ENCODE measurements at places on chromosomes 11 and 22.
A peak's percentile ranks its signal among the peaks of the same experiment; 100 is the strongest.

GRCh38 chr22:32737811-32738497 lies 63.6 kb upstream of the TIMP3 start:
- no peak for DNase-seq

DNA sequence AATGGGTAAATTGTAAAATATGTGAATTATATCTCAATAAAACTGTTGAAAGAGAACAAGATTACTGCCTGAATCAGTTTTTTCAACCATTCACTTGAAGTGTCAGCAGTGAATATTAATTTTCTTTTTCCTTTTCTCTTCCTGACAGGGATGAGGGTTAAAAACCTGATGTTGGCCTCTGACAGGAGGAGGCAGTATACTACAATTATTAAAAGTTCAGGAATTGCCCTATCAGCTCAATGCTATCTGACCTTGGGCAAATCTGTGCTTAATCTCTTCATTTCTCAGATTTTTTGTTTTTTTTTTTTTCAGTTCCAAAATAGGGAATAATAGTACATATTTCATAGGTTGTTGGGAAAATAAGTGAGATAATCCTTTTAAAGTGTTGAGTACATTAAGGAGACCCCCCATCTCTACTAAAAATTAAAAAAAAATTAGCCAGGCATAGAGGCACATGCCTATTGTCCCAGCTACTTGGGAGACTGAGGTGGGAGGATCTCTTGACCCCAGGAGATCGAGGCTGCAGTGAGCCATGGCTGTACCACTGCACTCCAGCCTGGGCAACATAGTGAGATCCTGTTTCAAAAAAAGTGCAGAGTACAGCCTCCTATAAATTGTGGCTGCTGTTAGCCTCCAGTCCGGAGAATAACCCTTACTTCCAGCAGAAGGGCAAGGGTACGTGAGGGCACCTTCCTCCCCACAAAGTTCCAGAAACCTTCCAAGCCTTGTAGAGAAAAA lies 48.8 kb downstream of the TRIM44 start:
- DNase-seq = no peak

DNA sequence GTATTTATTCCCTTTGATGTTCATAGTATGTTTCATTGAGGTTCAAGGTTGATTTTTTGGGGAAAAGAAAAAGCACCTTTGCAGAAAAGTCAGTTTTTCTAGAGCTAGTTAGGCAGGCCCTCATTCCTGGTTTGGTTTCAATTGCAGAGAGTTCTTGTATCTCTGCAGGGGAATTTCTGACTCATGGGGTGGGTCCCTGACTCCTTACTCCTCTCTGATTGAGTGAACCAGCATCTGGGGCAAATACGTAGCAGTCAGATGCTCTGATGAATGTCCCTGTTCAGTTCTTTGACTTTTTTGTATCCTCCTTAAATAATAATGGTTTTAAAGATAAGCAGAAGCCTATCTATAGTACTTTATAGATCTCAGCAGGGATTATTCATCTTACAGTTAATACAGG lies 7.7 kb upstream of the NCR3LG1 start:
- no peak for DNase-seq

DNA sequence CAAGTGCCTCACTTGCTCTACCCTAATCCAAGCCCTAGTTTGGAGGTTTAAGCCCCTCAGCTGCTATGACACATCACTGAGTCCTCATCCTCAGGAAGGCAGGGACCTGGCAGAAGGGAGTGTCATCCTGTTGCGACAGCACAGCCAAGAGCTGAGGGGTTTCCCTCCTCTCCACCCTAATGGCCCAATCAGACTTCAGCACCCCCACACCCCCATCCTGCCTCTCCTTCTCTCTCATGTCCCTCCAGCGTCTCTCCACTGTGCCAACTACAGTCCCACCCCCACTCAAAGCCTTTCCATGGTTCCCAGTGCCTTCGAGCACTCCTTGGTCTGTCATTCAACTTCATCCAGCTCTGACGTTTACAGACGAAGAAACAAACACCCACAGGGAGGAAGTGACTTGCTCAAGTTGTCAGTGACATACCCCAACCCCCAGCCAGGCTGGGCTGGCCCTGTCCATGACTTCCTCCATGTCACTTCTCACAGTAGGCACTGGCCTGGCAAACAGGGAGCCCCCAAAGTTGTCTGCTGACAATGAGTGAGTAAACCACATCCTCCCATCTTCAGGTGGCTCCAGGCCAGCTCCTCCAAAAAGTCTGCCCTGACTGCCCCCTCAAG lies 15.6 kb downstream of the ARAP1 start:
- DNase-seq = peak; percentile 12

DNA sequence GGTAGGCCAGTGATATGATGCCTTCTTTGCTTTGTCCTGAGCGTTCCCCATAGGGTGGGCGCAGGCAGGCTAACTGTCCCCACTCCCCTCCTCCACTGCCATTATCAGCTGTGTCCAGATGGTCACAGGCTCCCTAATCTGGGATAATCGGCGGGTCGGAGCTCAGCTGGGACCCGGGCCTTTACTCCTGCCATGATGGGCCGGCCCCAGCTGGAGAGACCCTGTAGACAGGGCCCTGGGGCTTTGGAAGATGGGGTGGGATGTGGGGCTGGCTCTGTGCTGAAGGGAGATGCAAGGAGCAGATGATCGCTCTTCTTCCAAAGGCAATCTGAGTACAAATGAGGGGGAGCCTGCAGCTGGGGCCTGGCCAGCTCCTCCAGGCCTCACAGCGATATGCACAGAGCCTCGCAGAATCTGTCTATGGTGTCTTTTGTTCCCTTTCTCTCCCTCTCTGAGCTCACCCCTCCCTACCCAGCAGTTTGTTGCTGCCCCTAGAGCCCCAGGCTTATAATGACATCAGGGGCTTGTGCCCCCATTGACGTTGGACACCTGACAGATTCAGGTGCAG lies 11.9 kb downstream of the KLHL35 start:
- DNase-seq = peak; percentile 91

GRCh38 chr22:33476206-33476605 lies 418.0 kb upstream of the SYN3 start:
- no peak for DNase-seq

GRCh38 chr11:96817482-96818399 lies 427.9 kb downstream of the JRKL start:
- no peak for DNase-seq

DNA sequence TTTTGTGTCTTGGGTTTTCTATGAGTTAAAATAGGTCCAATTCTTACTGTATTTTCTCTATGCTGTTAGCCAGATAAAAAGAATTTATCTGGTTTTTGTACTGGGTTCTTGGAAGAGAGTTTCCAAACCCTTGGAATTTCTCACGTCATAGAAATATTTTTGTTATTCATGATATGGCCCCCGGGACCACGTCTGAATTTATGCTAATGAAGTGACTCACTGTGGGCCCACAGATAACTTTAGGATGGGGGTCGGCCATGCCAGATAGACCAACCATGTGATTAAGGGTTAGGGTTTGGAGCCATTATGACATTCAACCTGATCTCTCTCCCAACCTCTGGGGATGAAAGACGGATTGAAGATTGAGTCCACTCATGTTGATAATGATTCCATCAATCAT lies 35.6 kb upstream of the DDI1 start:
- no peak for DNase-seq

DNA sequence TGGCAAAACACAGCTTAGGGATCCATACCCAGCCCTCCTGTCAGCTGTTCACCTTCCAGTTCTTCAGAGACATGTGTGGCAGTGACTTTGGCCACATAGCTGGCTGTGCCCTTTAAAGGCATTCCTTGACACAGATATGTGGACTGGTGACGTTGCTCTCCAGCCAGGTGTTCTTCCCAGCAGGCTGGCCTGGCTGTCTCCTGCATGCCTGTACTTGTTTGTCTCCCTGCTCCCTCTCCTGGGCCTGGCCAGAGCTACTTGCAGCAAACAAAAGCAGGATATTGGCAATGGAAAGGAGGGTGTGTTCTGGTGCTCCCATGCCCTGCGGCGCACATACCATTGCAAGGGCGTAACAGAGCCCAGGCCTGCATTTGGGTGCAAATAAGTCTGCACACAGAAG lies 38.3 kb downstream of the PIK3IP1 start:
- no peak for DNase-seq

DNA sequence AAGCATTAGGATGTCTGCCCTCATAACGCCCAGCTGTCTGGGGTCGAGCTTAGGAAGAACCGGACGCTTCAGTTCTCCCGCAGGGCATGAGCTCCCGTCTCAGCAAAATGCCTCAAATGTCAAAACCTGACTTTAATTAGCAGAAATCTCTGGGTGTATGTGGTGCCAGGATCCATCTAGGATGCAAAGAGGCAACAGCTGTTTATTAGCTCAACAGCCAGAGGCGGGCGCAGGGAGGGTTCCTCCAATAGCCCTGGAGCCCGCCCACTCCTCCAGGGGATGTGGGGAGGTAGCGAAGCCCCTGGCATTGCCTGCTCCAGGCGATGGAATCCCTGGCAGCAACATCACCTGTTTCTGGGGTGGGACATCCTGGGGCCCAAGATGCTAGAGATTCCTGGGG lies 39.4 kb upstream of the RTL6 start:
- DNase-seq = peak; percentile 49

GRCh38 chr11:65169164-65169641 lies 830 bp upstream of the SPDYC start:
- DNase-seq = no peak

DNA sequence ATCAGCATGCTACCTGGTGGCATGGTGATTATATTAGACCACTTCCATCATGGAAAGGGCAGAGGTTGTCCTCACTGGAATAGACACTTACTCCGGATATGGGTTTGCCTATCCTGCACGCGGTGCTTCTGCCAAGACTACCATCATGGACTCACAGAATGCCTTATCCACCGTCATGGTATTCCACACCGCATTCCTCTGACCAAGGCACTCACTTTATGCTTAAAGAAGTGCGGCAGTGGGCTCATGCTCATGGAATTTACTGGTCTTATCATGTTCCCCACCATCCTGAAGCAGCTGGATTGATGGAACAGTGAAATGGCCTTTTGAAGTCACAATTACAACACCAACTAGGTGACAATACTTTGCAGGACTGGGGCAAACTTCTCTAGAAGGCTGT lies 109.2 kb upstream of the DRD2 start:
- no peak for DNase-seq

- DNase-seq = no peak
These were observed 401.7 kb downstream of the TENM4 start for GRCh38 chr11:79039122-79039521.
